Posterior vena cava (tissue), 2 donors: ENCODE measurements at places on chromosomes 5 and 9. TPM values are rescaled to one million over a fixed set of nuclear protein-coding genes. Genes with fewer than 3 reads are reported as not detected.

Gene BARHL1
- not detected for total RNA-seq

Gene GRM6
- total RNA-seq: not detected

Gene LECT2
- total RNA-seq: not detected

Gene MTMR12
- 45.1 TPM for total RNA-seq
